IPS DF 6.9 (cell line): ENCODE measurements at places on chromosomes 4 and X.

DNA sequence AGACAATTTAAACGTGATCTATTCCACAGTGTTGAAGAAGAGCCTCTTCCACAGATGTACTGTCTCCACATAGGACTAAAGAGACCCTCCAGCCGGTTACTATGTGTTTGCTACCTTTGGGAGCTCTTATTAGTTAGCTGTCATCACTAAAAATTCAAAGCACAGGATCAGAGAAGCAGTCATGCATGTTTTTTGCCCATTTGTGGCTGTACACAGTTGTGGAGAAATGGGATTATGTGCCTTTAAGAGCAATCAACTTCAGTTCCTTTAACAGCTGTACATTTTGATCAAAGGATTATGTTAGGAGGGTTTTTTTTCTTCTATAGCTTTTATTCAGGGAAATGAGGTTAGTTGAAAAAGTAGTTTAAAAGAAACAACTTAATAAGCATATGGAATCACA, 149.0 kb upstream of the SPOCK3 start:
- DNase-seq, result no peak

GRCh38 chr4:152454398-152455011, 81.4 kb downstream of the FBXW7 start:
- no peak for DNase-seq

- no peak for DNase-seq
These were observed 3.2 kb downstream of the CXorf38 start for GRCh38 chrX:40644176-40644575.

GRCh38 chr4:3529363-3529762, 2.9 kb downstream of the LRPAP1 start:
- no peak for DNase-seq

GRCh38 chrX:973010-973632, 239.3 kb downstream of the CRLF2 start:
- no peak for DNase-seq

- no peak for DNase-seq
These were observed 403 bp upstream of the LGI2 start for GRCh38 chr4:25031077-25031621.

GRCh38 chrX:124087000-124087746, 125.7 kb downstream of the STAG2 start:
- DNase-seq, result no peak

GRCh38 chrX:150774798-150775568, 81.8 kb downstream of the MTMR1 start:
- no peak for DNase-seq

GRCh38 chr4:27187786-27188185, 327.1 kb downstream of the STIM2 start:
- no peak for DNase-seq

- peak; percentile 7 for DNase-seq
These were observed 37.3 kb upstream of the CDKN2AIP start for GRCh38 chr4:183407128-183407585.

- DNase-seq, result no peak
These were observed 168.5 kb downstream of the DHRSX start for GRCh38 chrX:2332252-2332651.

DNA sequence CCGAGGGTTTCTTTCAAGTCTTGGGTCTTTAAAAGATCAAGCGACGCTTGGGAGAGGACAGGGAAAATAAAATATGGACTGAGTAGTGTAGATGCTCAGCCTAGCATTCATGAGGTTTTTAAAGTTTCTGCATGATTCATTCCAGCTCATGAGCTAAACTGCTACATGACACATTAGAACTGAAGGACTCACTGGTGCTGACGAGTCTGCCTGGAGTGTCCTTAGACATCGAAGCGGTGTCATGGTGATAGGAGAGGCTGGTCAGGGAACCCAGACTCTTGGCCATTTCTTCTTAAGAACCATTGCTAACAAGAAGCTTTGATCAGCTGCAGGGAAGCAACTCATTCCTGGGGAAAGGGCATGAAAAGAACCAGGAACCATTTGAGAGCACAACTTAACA, 158.6 kb downstream of the TRIML1 start:
- no peak for DNase-seq

GRCh38 chr4:8319731-8320385, 50.3 kb downstream of the HTRA3 start:
- no peak for DNase-seq

DNA sequence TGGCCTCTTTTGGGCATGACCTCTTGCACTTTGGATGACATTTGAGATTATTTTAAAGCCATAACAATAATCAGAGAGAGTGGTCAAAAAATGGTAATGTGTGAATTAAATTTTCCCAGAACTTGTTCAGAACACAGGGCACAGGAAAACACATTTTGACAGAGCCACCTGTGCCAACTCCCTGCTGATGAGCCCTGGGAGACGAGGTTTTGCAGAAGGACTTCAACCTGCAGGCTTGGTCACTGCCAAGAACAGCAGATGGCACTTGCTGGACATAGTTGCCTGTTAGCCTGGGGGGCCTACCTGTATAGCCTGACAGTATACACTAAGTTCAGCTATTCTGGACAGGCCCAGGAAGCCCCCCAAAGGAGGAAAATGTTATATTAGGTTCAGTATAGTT, 277.8 kb upstream of the EMCN start:
- DNase-seq, result no peak

- DNase-seq, result no peak
These were observed 141.5 kb upstream of the MTMR8 start for GRCh38 chrX:64536736-64537135.

GRCh38 chrX:13868591-13868990, 51.7 kb upstream of the GPM6B start:
- no peak for DNase-seq

DNA sequence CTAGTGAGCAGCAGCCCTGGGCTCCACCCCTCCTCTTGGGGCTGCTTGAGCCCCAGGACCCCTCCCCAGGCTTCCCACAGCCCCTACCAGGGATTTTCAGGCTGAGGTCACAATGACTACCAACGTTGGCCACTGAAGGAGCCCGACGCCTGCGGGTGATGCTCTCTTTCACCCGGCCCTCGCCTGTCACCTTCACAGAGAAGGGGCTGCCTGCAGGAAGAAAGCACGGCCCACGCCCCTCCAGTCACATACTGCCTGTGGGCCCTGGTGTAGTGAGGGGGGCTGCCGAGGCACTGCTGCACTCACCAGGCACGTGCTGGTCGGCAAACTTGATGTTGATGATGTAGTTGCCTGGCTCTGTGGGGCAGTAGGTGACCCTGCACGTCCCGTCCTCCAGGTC, 22.0 kb downstream of the FLNA start:
- no peak for DNase-seq

- no peak for DNase-seq
These were observed 52.9 kb downstream of the MAP7D2 start for GRCh38 chrX:20063716-20064351.

- DNase-seq, result no peak
These were observed 57.3 kb upstream of the STIM2 start for GRCh38 chr4:26803211-26803861.

DNA sequence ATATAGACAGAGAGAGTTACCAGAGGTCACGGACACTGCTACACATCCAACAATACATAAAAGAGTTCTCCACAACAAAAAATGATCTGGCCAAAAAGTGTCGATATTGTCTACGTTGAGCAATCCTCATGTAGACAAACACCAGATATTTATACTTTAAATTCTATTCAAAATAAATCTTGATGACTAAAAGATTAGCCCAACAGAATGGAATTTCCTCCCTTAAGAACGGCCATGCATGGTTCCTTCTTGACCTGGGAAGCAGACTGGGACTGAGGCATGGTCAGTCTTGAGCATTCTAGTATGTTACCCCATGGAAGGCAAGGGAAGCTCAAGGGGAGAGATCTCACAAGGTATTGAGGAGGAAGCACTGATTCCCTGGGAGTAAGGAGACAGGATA, 43.5 kb downstream of the LHFPL1 start:
- no peak for DNase-seq

GRCh38 chrX:35743331-35743730, 54.8 kb upstream of the MAGEB16 start:
- no peak for DNase-seq

DNA sequence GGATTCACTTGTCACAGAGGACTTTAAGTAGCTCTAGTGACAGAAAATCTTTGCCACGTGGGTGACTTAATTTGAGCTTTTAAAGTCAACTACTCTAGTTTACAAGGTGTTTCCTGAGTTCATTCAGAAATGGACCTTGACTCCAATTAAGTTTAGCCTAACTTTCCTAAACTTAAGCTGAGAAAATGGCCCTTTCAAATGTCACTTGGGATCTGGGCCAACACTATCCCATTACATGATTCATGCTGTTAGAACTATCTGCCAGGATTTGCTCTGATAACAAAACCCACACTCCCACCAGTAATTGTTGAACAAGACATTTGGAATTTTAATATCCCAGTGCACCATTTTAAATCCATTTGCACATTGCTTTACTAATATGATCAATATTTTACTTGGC, 40.8 kb downstream of the C4orf46 start:
- no peak for DNase-seq

GRCh38 chr4:98110214-98110613, 33.1 kb downstream of the STPG2 start:
- DNase-seq, result no peak
